ENCODE measurements at places on chromosomes 1 and 21.

- DNase-seq = no peak
These were observed 777.5 kb upstream of the ADGRL2 start for GRCh38 chr1:81023187-81023724.

DNA sequence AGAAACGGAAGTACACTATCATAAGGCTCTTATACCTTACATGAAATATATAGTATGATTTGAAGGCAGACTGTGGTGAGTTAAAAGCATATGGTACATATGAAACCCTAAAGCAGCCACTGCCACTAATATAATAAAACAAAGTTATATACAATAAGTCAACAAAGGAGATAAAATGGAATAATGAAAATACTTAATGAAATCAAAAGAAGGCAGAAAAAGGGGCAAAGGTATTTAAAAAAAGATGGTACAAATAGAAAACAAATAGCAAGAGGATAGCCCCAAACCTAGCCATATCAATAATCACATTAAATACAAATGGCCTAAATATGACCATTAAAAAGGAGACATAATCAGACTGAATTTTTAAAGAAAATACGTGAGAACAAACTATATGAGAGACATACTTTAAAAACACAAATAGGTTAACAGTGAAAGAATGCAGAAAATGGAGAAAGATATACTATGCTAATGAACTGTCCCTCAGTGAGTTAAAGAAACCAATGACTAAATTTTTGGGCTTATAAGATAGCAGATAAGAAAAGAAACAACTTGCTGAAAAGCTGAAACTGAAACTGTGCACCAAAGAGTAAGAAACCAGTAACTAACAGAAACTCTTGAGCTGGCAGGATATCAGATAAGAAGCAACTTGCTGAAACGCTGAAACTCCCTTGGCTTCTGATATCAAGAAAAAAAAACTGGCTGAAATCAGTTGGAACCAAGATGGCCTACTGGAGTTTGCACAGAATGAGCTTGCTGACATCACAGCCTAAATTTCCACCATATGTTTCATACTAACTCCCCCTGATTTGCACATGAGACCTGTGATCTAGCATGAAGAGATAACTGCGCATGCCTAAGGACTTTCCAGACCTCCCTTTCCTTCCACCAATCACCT lies 44.3 kb upstream of the IL10 start:
- no peak for DNase-seq

DNA sequence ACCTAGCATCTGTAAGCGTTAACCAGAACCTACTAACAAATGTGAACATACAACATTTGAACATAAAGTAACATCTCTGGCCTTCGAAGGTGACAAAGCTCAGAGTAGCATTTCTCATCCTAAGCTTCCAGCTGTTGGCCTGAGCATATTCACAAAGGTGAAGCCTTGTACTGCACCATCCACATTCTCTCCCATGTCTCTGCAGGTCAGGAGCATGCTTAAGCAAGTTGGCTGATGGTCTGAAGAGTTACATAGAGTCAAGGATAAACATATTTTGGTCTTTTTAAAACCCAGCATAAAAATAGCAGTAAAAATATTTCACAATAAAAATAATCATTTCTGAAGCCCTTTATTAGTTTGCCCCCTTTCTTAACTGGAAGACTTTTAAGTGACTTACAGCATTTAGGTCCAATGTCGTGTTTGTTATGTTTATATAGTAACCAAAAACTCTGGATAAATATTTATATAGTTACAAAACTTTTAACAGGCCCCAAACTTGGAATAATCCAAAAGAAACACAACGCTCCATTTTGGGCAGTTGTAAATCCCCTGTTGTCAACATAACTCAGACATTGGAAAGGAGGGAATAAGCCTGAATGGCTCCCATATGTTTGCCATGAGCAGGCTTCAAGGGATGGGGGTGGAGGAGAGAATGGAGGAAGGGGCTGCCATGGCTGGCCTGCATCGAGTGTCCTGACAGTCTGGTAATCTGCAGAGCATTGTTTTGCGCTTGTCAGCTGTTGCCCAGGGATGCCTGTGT lies 42.8 kb upstream of the ENAH start:
- no peak for DNase-seq

DNA sequence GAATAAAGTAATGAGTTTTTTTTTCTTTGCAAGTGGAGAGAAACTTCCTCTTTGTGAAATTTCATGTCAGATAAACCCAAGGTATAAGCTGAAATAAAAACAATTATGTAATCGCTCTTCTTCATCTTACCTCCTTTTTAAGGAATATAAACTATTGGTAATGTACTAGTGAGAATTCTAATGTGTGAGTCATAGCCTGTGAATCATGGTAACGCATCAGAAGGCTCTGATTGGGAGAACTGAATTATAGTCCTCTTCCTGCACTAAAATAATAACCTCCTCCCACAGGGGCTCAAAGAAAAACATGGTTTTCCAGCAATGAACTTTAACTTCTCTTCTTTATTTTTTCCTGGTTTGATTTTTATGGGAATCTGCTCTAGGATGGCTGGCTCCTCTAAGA lies 57.1 kb upstream of the COX20 start:
- DNase-seq = no peak

DNA sequence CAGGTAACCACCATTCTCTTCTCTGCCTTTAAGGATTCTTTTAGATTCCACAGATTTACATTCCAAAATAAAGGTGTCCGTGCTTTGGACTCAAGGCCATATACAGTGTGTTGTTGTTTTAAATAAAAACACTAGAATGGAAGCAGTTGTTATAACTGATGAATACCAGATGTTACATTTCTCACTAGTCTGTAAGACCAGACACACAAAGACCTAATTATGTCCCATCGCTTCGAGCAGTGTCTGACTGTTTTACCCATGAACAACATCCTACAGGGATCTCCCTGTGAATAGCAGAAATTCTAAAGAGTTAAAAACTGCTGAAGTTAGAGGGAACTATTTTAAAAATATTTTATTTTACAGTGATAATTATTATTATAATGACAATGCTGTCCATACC lies 574.7 kb upstream of the ZP4 start:
- DNase-seq = no peak

- DNase-seq = no peak
These were observed 252.8 kb upstream of the ADGRL2 start for GRCh38 chr1:81547912-81548303.

GRCh38 chr21:33449616-33450015 lies 30.2 kb downstream of the TMEM50B start:
- no peak for DNase-seq

DNA sequence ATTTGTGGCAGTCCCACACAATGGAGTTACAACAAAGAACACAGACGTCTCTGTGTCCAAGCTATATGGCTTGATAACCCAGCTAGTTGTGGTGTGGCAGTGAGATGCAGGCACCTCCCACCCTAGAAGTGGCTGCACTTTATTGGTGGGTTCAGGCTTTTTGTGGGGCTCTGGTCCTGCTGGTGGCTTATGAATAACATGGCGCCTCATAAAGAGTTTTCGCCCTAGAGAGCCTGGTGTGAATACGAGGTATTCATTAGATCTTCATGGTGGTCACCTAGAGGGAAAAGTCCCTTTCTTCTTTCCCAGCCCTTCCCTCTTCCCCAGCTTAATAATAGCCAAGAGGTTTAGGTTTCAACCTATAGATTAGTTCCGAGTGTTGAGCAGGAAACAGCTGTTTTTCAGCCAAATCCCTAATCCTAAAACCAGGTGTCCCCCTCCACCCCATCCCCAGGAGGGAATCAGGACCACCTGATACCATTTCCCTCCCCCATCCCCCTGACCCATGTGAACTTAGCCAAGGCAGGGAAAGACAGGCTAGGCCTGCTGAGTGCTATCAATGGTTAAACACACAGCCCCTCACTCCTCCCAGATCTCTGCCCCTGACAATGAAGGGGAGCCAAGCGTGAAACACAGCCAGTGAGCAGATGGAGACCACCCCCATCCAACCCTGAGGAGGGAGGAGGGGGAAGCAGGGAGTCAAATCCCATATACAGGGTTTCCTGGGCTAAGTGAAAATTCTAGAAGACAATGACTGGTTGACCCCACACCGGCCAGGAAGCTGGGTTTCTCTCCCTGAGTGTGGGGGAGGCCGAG lies 58.2 kb downstream of the NFASC start:
- no peak for DNase-seq

- DNase-seq = peak; percentile 73
These were observed 46.8 kb upstream of the A3GALT2 start for GRCh38 chr1:33367485-33368405.

DNA sequence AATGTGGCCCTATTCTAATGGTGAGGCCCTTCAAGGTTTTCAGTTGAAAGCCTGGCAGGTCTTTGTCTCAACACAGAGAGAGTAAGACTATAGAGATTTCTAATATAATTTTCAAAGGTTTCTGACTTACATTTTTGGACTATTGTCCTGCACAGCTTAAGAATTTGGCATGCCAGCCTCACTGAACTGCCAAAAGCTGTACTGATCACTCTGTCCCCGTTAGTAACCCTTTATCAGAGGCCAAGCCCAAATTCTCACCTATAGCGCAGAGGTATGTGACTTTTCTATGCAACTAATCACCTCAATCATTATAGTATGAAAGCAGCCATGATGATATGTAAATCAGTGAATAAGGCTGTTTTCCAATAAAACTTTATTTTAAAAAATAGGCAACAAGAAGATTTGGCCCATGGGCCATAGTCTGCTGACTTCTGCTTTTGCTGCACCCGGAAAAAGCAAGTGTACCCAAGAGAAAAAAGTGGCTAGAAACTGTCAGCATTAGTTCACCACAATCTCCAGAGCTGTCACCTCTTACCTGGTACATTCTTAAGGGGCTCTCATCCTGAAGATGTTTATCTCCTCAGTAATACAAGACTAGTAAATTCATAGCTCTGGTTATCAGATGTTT lies 85.4 kb downstream of the PIGK start:
- no peak for DNase-seq

DNA sequence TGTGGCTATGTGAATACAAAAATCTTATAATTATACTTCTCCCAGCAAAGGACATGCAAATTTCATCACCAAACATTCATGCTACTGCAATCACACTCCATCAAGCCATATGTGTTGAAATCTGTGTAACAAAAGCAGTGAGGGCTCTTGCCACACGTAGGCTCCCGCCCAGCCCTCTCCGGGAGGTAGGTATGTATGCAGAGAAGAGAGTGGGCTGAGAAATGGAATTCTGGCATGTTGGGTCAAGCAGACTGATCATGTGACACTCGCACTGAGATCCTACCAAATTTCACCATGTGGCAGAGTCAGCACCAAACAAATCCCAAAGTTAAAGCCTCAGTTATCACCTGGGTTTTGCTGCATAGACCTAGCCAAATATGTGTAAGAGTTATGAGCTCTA lies 49.7 kb downstream of the APP start:
- DNase-seq = no peak

GRCh38 chr21:38460171-38460742 lies 38.0 kb downstream of the ERG start:
- DNase-seq = no peak

GRCh38 chr21:32131960-32132359 lies 146.9 kb downstream of the MIS18A start:
- no peak for DNase-seq

GRCh38 chr1:155175927-155176371 lies 2.3 kb downstream of the TRIM46 start:
- no peak for DNase-seq

GRCh38 chr1:88350648-88351047 lies 333.4 kb upstream of the PKN2 start:
- no peak for DNase-seq

DNA sequence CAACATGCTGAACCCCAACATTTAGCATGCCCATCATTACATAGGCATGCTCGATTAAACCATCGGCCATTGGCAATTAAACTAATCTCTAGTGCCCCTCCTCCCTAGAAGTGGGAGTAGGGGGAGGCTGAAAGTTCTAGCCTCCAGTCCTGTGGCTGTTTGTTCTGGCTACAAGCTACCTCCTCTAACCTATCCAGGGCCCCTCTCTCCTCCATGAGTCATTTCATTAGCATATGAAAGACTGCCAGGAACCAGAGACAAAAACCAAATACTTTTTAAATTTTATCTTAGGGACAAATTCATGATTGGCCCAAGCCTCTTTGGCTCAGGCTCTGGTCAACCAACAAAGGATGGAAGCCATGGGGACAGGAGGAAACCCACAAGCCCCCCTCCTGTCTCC lies 231.1 kb downstream of the CACNA1E start:
- no peak for DNase-seq

DNA sequence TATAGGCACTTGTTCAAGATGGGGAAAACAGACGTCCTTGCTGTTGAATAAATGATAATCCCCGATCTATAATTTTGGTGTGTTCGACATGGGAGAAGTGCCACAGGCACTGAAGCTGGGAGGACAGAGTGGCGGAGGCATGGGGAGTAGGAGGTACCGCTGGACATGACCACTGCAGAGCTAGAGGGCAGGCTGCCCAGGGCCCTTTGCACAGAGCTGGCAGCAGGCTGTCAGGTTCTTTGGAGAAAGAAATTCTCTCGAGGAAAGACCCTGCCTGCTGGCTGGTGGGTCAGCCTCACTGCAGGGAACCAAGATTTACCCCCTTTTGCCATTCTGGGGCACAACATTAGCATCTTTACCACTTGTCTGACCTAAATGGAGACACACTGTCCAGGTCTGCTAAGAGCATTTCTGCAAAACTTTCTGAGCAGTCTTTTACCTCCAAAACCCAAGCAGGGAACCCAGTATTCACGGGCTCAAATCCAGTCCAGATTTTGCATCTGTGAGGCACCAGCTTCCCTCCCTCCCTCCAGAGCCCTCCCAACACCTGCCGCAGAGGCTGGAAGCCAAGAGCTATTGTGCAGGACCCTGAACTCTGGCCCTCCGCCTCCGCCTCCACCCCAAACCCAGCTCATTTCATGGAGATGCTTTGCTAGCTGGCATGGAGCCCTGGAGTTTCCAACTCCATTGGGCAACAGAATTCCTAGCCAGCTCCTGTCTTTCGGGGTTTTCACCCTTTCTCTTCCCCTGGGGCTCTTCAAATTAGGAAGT lies 142.3 kb downstream of the PLXNA2 start:
- peak; percentile 98 for DNase-seq

GRCh38 chr1:64493831-64494230 lies 23.9 kb downstream of the CACHD1 start:
- no peak for DNase-seq

- DNase-seq = no peak
These were observed 20.4 kb downstream of the TEX35 start for GRCh38 chr1:178533121-178533946.

GRCh38 chr21:25909341-25909740 lies 174.6 kb downstream of the GABPA start:
- peak; percentile 35 for DNase-seq

- DNase-seq = no peak
These were observed 75.2 kb upstream of the TEKT2 start for GRCh38 chr1:36008546-36009197.

GRCh38 chr1:13535227-13535626 lies 21.4 kb upstream of the LRRC38 start:
- no peak for DNase-seq

DNA sequence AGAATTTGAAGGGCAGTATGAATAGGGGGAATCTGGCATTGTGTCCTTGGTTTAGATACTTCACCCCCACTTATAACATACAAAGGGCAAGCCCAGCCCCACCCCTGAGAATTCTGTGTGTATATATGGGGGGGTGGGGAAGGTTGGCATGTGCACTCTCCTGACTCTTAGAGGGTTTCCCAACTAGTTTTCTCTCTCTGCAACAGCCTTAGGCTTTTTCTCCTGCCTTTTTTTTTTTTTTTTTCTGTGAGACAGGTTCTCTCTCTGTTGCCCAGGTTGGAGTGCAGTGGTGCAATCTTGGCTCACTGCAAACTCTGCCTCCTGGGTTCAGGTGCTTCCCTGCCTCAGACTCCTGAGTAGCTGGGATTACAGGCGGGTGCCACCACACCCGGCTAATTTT lies 2.9 kb upstream of the ZBED6 start:
- no peak for DNase-seq

- DNase-seq = no peak
These were observed 11.7 kb upstream of the FCMR start for GRCh38 chr1:206933333-206933945.

- no peak for DNase-seq
These were observed 128.3 kb upstream of the TNR start for GRCh38 chr1:175871647-175872046.

Measured in NCI-H1092 treated with DMSO at 0.1 percent for 48 hours (cell line).